Iris pigment epithelial cell (primary cell): ENCODE measurements at places on chromosomes 2 and 18.

DNA sequence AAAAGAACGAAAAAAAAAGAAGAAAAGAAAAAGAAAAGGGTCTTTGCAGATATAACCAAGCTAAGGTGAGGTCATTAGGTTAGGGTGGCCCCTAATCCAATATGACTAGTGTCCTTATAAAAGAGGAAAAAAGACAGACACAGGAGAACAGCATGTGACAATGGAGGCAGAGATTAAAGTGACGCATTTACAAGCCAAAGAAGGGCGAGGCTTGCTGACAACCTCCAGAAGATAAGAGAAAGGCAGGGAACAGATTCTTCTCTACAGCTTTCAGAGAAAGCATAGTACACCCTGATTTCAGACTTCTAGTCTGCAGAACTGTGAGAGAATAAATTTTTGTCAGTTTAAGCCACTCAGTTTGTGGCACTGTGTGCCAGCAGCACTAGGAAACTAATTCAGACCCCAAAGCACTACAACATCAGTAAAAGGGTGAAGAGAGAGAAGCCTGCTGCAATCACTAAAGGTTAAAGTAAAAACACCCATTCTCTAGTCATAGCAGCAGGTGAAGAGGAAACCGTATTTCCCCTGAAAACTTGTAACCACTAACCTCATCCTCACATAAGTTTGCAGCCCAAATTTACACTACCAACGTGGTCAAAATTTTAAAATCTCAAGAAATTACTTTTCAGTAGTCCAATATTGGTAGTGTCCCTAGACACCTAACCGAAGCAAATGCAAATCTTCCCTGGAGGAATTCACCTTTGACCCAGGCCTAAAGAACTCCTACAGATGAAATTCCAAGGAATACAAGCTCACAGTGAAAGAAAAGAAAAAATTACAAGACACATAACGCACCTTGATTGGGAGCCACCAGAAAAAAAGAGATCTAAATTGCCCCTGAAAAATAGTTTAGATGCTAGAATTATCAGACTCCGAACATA is 17.5 kb downstream of the REEP1 start:
- DNase-seq, result no peak

- no peak for DNase-seq
Observed at GRCh38 chr18:61894751-61895524, 2.1 kb upstream of the RNF152 start.

DNA sequence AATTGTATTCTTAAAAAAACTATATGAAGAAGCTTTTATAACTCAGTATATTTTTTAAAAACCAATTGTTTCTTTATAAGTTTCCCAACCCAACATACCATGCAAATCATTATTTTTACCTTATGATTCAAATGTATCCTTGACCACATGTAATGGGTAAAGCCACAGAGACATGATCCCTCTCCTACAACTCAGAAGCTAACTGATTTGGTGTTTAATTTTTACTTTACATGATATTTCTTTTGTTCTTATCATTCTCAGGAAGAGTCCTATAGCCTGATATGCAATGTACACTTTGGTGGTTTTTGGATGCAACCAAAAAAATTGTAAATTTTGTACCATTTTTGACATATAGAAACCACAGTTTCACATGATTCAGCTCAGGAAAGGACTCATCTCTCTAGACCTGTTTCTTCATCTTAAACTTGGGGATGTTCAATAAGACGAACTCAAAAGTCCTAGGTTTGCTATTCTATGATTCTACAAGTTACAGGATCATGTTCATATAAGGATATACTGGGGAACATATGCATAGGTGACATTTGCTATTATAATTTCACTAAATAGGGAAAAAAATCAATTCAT is 85.2 kb upstream of the RBBP8 start:
- DNase-seq, result no peak

GRCh38 chr2:219155054-219155644 is 5.5 kb downstream of the NHEJ1 start:
- DNase-seq, result peak; percentile 54

- no peak for DNase-seq
Observed at GRCh38 chr2:81645745-81646301, 1341.3 kb upstream of the LRRTM1 start.

DNA sequence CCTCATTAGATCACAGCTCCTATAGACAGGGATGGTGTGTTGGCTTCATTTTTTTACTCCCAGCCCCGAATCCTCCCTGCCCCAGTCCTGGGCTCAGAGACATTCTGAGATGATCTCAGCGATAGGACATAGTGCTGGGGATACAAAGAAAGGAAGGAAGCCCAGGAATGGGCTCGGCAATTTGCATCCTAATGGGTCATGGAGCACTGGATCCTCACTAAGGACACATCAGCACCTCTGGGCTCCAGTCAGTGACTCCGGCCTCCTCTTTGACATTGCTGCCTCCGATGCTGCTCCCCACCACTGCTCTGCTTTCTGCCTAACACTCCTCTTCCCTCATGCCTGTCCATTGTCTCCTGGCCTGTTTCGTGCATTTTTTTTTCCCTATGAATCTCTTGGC is 489.1 kb downstream of the STK39 start:
- no peak for DNase-seq

- peak; percentile 78 for DNase-seq
Observed at GRCh38 chr2:222912117-222912516, 51.3 kb downstream of the ACSL3 start.

- DNase-seq, result no peak
Observed at GRCh38 chr18:56598422-56598821, 40.0 kb downstream of the TXNL1 start.

DNA sequence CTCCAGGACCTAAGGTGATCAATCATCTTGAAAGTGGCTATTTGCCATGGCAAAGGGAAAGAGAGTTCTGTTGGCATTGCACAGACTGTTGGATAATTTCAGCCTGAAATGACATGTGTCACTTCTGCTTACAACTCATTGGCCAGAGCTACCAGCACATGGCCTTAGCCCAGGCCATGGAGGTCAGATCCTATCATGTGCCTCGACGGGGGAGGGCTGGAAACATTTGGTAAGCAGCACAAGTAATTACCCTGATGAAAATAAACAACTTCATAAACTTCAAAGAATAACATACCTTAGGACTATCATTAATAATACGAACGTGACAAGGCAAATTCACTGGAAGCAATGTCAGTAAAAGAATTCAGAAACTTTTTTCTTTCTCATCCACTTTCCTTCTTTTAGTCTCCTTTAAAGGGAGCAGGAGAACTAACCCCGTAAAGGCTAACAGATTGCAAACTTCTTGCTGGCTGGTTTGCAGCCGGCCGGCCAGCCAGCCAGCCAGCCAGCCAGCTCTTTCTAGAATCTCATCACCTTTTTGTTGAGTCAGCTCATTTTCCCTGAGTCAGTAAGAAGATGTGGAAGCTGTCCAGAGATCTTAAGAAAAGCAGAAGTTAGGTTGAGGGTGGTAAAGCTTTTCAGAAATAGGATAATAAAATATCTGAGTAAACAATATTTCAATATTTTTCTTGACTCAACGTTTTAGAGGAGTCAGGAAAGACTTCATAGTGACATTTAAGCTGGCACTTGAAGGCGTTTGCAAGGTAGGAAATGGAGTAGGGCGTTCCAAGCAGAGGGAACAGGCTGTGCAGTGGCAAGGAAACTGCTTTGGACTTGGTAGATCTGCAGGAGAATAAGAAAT is 31.9 kb downstream of the CNRIP1 start:
- peak; percentile 82 for DNase-seq

- no peak for DNase-seq
Observed at GRCh38 chr2:190659553-190659952, 10.7 kb downstream of the NAB1 start.

DNA sequence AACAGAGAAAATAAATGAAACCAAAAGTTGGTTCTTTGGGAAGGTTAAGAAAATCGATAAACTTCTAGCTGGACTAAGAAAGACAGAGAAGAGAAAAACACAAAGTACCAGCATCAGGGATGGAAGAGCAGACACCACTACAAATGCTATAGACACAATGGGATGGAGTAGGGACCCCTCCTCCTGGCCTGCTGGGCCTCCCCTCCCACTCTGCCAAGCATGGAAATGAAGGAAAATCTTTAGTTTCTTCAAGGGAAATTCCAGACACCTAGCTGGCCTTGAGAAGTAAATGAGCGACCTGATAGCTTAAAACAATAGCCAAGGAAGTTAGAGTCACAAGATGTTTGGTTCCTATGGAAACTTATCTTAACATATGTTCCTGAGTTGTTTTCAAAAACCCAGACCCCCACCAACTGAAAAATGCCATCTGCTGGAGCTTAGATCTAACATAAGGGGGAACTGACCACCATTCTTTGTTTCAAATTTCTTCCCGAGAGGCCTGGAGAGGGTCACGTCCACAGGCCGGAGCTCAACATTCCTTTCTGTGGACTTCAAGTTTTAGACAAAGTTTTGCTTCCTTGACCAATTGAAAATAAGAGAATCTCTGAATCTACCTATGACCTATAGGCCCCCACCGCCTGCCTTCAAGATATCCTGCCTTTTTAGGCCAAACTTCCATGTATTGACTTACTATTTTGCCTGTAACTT is 101.9 kb downstream of the BIN1 start:
- DNase-seq, result no peak

DNA sequence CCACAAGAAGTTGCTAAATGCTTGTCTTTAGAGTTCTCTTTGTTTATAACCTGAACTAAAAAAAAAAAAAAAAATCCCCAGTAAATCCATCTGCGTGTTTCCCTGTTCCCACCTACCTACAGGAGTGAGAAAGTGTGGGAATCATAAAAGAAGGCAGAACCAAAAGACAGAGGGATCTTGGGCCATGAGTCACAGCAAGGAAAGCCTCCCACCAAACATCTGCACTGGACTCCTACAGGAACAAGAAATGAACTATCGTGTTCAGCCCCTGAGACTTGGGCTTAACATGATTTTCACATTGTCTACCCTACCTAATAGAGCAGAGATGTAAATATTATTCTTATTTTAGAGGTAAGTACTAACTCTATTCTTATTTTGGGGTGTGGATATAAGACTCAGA is 1761.2 kb upstream of the CELF4 start:
- DNase-seq, result no peak

GRCh38 chr2:186611526-186611925 is 21.7 kb downstream of the ITGAV start:
- DNase-seq, result no peak

- no peak for DNase-seq
Observed at GRCh38 chr18:70195014-70195614, 10.4 kb downstream of the RTTN start.

- peak; percentile 73 for DNase-seq
Observed at GRCh38 chr2:121356058-121356640, 71.1 kb upstream of the TFCP2L1 start.

DNA sequence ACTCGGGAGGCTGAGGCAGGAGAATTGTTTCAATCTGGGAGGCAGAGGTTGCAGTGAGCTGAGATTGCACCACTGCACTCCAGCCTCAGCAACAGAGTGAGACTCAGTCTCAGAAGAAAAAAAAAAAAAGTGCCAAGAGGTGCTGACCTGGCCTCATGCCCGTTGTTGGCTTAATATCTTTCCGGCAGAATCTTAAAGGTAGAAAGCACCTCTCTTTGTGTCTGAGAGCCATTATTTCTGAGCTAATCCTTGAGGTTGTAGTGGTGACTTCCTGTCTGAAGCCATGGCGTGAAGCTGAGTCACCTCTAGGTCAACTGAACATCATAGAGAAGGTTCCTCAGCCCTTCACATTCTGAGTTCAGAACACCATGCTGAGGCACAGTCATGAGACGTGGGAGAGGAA is 60.4 kb downstream of the WDSUB1 start:
- DNase-seq, result peak; percentile 72

GRCh38 chr18:45670281-45670962 is 53.6 kb upstream of the SLC14A1 start:
- peak; percentile 61 for DNase-seq

- DNase-seq, result no peak
Observed at GRCh38 chr18:31554776-31555175, 36.9 kb upstream of the TTR start.

DNA sequence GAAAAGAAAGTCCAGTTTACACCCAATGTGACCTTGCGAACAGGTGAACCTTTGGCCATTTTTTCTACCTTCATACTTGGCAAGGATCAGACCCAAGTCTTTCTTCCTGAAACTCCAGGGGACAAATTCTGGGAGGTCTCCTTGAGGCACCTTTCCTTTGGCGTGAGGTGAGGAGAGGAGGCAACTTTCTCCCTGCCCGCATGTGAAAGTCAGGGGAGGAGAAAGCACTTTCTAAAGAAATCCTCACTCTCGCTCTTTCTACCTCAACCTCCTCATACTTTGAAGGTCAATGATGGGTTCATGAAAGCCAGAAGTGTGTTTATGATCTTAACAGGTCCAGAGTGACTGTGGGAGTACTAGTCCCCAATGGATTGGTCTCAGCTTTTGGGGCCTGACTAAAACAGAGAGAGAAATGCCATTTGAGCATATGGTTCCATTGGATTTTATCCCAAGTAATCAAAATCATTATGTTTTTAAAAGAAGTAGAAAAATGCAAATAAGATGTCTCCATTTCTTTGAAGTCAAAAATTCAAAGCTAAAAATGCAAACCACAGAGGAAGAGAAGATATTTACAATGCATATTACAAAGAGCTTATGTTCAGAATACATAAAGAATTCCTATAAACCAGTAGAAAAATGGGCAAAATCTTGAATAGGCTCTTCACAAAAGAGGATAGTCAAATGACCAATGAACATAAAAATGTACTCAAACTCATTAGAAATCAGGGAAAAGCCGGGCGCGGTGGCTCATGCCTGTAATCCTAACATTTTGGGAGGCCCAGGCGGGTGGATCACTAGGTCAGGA is 15.6 kb upstream of the PPM1B start:
- no peak for DNase-seq

- DNase-seq, result no peak
Observed at GRCh38 chr2:23503682-23504081, 118.7 kb downstream of the KLHL29 start.

GRCh38 chr2:15713475-15713874 is 121.8 kb downstream of the DDX1 start:
- no peak for DNase-seq

DNA sequence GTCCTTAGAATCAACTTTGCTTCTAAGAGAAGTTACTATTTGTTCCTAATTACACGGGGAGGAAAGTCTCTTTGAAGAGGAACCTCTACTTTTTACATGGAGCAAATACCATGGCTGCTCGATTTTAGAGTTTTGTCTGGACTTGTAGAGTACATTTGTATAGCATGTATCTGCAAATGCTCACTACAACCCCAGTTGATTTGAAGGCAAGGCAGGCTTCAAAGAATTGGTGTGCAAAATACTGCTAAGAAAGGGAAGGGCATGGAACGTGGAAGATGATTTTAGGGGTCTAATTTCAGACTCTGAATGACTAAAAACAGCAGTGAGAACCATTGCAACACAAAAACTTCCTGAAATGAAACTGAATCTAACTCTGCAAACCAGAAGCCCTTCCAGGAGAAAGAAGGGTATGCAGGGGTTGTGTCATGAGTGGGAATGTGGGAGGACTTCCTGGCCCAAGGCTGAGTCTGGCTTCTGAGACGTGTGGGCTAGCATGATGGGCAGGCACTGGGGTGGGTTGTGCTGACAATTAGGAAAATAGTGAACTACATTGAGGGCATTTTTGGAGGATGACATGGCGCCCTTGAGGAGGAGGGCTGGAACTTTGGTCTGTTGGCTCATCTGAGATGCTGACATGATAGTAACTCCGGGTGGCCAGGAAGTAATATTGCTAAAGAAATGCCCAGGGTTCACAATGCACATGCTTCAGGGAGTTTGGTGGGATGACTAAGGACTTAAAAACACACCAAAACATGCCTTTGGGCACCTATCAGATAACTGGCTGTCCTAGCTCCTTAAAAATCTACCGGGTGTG is 18.9 kb upstream of the IL1R2 start:
- peak; percentile 87 for DNase-seq
